ENCODE measurements at places on chromosomes 7 and 10.

DNA sequence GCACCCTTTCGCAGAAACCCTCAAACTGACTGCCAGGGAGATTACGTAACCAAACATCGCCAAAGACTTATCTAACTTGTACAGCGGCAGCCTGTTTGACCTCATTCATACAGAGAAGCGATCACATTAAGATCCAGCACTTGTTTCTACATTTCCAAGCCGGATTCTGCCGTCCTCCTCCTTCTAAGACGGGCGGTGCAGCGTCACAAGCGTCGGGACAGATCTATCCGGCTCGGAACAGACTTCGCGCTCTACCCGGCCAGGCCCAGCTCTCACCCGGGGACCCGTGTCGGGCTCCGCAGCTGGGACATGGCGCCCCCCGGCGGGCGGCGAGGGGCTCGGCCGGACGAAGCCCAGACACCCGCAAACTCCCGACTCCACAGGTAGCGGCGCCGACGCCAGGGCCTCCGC lies 373 bp downstream of the H2AZ2 start:
- DNase-seq, result peak; percentile 86

DNA sequence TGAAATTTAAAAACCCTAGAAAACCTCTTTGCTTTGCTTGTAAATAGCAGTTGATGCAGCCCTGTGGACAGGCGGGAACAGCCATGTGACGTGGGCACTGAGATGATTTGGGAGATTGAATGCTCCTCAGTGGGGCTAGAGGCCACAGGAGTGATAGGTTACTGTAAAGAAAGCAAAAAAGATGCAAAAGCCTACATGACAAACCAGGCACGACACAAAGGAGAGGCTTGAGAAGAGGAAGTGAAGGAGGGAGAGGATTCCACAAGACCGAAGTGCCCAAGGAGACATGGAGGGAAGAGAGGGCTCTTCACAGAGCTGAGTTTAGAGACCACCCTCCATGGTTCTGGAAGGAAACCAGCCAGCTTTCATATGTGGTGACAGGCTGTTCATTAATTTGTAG lies 25.7 kb downstream of the IKZF1 start:
- DNase-seq, result no peak

DNA sequence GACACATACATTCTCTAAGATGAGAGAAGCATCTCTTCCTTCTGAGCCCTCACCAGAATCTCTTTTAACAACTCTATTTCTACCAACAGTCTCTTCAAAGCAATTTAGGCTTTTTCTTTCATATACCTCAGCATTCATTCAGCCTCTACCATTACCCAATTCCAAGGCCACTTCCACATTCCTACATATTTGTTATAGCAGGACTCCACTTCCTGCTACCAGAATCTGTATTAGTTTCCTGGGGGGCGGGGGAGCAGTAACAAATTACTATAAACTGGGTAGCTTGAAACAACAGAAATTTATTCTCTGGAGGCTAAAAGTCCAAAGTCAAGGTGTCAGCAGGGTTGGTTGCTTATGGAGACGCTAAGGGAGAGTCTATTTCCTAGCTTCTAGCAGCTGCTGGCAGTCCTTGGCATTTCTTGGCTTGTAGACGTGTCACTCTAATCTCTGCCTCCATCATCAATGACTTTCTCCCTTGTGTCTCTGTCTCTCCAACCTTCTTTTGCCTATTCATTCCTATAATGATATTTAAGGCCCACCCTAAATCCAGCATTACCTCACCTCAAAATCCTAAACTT lies 7.4 kb downstream of the PRPS1L1 start:
- no peak for DNase-seq

DNA sequence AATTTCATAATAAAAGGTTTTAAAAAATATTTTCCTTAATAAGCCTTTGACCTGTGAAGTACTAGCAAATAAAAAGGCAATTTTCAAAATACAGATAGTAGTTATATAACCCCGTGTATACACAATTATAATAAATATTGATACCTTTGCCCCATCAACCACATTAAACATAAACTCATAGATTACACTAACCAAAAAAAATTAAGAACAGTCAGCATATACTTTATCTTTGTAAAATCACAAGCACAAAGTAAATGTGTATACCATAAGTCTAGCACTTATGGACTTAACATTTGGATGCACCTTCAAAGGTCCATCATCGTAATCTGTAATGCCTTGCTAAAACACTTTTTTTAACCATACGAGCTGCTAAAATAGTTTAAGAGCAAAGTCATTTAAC lies 123.4 kb downstream of the SNX13 start:
- DNase-seq, result no peak

GRCh38 chr7:156998988-156999957 lies 11.2 kb downstream of the MNX1 start:
- DNase-seq, result no peak
